ENCODE measurements at places on chromosomes 2 and 18.

- no peak for DNase-seq
Measured at GRCh38 chr18:45007531-45007930, 326.8 kb downstream of the SETBP1 start.

- DNase-seq = no peak
Measured at GRCh38 chr2:105732955-105733607, 11.6 kb upstream of the NCK2 start.

DNA sequence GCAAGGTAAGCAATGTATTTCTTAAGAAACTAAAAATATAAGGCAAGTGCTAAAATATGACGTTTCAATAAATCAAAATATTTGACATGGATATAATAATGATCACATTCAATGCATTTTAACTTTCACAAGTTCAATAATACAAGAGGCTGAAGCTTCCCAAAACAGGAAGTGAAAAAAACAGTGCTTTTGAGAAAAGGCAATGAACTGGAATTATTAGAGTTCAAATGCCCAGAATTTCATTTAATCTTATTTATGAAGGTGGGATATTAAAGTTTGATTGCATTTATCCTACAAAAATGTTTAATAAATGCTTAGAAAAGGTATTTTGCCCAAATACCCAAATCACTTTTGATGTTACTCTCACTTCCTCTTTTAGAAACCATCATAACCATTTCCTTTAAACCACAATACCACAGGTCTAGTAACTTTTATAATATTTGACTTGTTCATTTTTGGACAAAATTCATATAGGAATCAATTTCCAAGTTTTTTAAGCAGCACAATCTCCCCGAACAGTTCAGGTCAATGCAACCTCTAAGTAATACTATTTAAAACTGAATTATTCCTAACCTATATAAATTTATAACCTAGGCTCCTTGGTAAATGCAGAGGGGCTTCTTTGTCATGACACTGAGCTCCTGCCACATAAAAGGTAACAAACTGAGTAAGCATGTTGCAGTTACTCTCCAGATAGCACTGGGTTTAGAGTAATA lies 2.1 kb downstream of the NCKAP1 start:
- no peak for DNase-seq

DNA sequence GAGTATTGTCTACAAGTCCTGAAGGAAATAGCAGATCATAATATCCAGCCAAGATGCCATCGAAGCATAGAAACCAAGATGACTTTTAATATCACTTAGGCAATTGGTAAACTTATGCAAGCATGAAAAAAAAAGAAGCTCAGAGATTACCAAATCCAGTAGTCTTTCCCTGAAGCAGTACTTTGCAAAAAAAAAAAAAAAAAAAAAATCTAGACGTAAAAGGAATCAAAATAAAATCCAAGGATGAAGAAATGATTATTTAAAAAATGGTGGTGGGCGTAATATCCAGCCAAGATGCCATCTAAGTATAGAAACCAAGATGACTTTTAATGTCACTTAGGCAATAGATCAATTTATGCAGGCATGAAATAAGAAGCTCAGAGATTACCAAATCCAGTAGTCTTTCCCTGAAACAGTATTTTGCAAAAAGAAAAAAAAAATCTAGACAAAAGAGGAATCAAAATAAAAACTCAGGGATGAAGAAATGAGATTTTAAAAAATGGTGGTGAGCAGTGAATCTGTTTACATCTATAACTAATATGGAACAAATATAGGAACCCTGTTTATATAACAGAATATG lies 108.8 kb downstream of the GYPC start:
- no peak for DNase-seq

GRCh38 chr2:13218205-13218604 lies 501.5 kb downstream of the TRIB2 start:
- DNase-seq = no peak

- no peak for DNase-seq
Measured at GRCh38 chr2:198314559-198315153, 510.3 kb downstream of the PLCL1 start.

DNA sequence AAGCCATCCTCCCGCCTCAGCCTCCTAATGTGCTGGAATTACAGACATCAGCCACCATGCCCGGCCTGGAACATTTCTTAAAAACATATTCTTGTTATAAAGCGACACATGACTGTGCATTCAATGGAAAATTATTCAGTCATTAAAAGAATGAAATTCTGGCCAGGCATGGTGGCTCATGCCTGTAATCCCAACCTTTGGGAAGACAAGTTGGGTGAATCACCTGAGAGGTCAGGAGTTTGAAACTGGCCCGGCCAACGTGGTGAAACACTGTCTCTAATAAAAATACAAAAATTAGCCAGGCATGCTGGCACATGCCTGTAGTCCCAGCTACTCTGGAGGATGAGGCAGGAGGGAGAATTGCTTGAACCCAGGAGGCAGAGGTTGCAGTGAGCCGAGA lies 21.6 kb upstream of the RPRD1A start:
- no peak for DNase-seq

GRCh38 chr18:62663731-62664336 lies 51.5 kb upstream of the PHLPP1 start:
- peak; percentile 60 for DNase-seq
